ENCODE measurements at places on chromosomes 13 and 19. TPM values are rescaled to one million over a fixed set of nuclear protein-coding genes. Genes with fewer than 3 reads are reported as not detected.
A peak's percentile ranks its signal among the peaks of the same experiment; 100 is the strongest.

DNA sequence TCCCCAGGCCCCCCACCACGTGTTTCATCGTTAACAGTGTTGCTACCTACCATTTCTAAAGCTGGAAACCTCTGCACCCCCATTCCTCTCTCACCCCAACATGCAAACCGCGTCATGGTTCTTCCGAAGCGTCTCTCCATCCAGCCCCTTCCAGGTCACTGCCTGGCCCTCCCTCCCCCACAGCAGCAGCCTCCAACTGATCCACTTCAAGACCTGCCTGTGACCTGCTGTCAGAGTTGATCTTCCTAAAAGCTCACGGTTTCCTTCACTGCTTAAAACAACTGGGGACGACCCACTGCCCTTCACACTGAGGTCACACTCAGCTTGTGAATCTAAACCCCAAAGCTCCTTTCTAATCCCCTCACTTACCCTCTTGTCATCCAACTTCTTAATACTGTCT is 47.7 kb downstream of the STK24 start:
- peak overlapping the region; percentile 29 for H3K4me3 ChIP-seq
- peaks cover 82% of the 10 kb centered on the region for H3K4me1 ChIP-seq
- H3K27me3 ChIP-seq = no peaks in the 10 kb centered on the region
- H3K36me3 ChIP-seq = peaks cover 6% of the 10 kb centered on the region

GRCh38 chr19:40466219-40466984 is 399 bp upstream of the SPTBN4 start:
- H3K27ac ChIP-seq = peak overlapping the region; percentile 34
- peaks cover 34% of the 10 kb centered on the region for H3K4me1 ChIP-seq
- H3K27me3 ChIP-seq = peaks cover 23% of the 10 kb centered on the region
- peak; percentile 81 for DNase-seq
- H3K4me3 ChIP-seq = peak overlapping the region; percentile 79
- H3K36me3 ChIP-seq = no peaks in the 10 kb centered on the region

- H3K27me3 ChIP-seq = no peaks in the 10 kb centered on the region
- H3K27ac ChIP-seq = no peak overlapping the region
- H3K36me3 ChIP-seq = no peaks in the 10 kb centered on the region
- no peak for DNase-seq
- peaks cover under 1% of the 10 kb centered on the region for H3K4me1 ChIP-seq
These were observed 12.1 kb downstream of the KLHL26 start for GRCh38 chr19:18648973-18649315.

DNA sequence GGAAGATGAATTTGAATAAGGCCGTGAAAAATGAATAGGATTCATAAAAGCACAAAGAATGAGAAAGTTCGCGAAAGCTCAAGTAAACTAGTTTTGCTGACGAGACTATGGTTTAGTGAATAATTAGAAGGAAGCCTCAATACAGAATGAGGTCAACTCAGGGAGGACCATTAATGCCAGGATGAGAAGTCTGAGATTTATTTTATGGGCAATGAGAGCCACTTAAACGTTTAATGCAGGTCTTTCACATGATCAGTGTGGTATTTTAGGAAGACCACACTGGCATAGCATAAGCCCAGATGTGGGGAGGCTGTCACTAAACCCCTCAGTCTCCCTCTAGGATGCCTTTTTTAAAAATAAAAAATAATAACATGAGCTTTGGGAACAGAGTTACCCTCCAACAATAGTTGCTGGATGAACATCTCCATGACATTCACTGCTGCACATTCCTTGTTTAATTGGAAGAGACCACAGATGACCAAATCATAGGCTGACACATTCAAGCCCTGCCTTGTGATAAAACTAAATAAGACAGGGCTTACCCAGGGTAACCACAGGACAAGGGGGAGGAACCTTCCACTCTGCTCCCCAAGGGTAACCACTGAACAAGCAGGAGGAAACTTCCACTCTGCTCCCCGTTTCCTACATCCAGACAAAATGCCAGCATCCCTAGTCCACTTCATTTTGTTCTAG is 43.6 kb upstream of the LSM14A start:
- H3K27me3 ChIP-seq = peaks cover 4% of the 10 kb centered on the region
- no peak overlapping the region for H3K4me3 ChIP-seq
- H3K4me1 ChIP-seq = no peaks in the 10 kb centered on the region
- no peak for DNase-seq

DNA sequence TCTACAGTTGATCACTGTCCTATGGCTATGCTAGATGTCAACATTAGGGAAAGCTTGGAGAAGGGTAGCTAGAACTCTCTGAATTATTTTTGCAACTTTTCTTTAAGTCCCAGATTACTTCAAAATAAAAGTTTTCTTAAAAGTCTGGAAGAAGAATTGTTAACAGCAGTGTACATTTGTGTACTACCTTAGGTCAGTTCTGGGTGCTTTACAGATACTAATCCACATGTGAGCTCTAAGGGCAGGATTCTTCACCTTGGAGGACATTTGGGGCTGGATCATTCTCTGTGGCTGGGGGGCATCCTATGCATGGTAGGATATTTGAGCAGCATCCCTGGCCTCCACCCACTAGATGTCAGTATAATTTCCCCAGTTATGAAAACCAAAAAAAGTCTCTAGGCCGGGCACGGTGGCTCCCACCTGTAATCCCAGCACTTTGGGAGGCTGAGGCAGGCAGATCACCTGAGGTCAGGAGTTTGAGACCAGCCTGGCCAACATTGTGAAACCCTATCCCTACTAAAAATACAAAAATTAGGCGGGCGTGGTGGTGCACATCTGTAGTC is 2.8 kb downstream of the BRME1 start:
- peak; percentile 56 for DNase-seq
- H3K4me1 ChIP-seq = peaks cover 20% of the 10 kb centered on the region
- no peak overlapping the region for H3K27ac ChIP-seq
- H3K36me3 ChIP-seq = no peaks in the 10 kb centered on the region
- no peaks in the 10 kb centered on the region for H3K27me3 ChIP-seq

GRCh38 chr19:19866611-19867248 is 1.0 kb downstream of the ZNF253 start:
- peaks cover 45% of the 10 kb centered on the region for H3K36me3 ChIP-seq
- H3K27ac ChIP-seq = peak overlapping the region; percentile 100
- H3K4me3 ChIP-seq = peak overlapping the region; percentile 99
- peak; percentile 83 for DNase-seq
- H3K4me1 ChIP-seq = peaks cover 26% of the 10 kb centered on the region

Gene FXYD7
- total RNA-seq = 1.1 TPM

Gene C1QTNF9
- not detected for total RNA-seq

DNA sequence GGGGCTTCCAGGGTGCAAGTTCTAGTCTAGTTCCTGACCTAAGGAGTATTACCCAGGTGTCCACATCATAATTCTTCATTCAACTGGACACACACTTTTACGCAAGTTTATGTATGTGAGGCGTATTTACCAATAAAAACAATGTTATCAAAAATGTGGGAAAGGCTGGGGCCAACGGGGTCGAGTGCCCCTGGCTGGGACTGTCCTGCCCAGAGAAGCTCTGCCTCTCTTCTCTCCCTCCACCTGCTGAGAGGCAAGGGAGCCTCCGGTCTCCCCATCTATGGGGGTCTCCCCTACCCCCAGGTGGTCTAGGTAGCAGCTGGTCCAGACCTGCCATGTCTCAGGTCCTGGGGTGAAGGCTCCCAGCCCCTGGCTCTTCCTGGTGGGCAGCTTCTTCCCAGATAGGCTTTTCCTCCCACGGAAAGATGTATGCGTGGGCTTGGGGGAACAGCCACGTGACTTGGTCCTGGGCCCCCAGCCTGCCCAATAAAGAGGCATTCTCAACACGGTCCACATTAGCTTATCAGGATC is 132.4 kb downstream of the USP12 start:
- peaks cover 22% of the 10 kb centered on the region for H3K27me3 ChIP-seq
- H3K36me3 ChIP-seq = no peaks in the 10 kb centered on the region
- DNase-seq = no peak
- no peak overlapping the region for H3K4me3 ChIP-seq

- H3K4me1 ChIP-seq = peaks cover 4% of the 10 kb centered on the region
- H3K36me3 ChIP-seq = peaks cover 4% of the 10 kb centered on the region
- no peak overlapping the region for H3K4me3 ChIP-seq
- H3K27ac ChIP-seq = no peak overlapping the region
- H3K27me3 ChIP-seq = no peaks in the 10 kb centered on the region
These were observed 3.7 kb downstream of the ZSCAN22 start for GRCh38 chr19:58330458-58330857.

- no peak overlapping the region for H3K27ac ChIP-seq
- no peaks in the 10 kb centered on the region for H3K27me3 ChIP-seq
- H3K36me3 ChIP-seq = no peaks in the 10 kb centered on the region
- H3K4me3 ChIP-seq = no peak overlapping the region
These were observed 1671.5 kb upstream of the SLC10A2 start for GRCh38 chr13:104737713-104738112.

- H3K36me3 ChIP-seq = no peaks in the 10 kb centered on the region
- H3K27me3 ChIP-seq = peaks cover 16% of the 10 kb centered on the region
- H3K4me3 ChIP-seq = no peak overlapping the region
These were observed 11.8 kb upstream of the HMGB1 start for GRCh38 chr13:30477346-30478195.

Gene NCAN
- total RNA-seq = 0.05 TPM

- no peak for DNase-seq
- no peak overlapping the region for H3K4me3 ChIP-seq
- no peaks in the 10 kb centered on the region for H3K4me1 ChIP-seq
- no peak overlapping the region for H3K27ac ChIP-seq
- no peaks in the 10 kb centered on the region for H3K27me3 ChIP-seq
These were observed 574.1 kb downstream of the LMO7 start for GRCh38 chr13:76210262-76210661.

Gene EXOC3L2
- not detected for total RNA-seq

Gene ADGRE3
- not detected for total RNA-seq

Gene IL12RB1
- total RNA-seq = 76.2 TPM

DNA sequence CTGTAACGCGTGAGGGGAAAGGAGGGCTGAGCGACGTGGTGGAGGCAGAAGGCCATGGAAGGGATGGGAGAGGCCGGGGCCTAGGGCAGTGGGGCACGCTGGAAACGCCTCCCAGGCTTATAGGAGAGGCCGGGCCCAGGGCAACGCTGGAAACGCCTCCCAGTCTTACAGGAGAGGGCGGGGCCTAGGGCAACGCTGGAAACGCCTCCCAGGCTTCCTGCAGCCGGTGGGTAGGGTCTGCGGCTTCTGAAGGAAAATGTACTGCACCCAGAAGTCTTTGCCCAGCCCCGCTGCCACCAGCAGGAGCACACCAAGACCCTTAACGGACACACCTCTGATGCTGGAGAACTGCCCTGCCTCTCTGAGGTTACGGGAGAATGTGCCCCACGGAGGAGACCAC is 9.1 kb downstream of the CACTIN start:
- H3K4me3 ChIP-seq = no peak overlapping the region
- H3K27me3 ChIP-seq = no peaks in the 10 kb centered on the region
- DNase-seq = no peak
- H3K36me3 ChIP-seq = peaks cover 2% of the 10 kb centered on the region

DNA sequence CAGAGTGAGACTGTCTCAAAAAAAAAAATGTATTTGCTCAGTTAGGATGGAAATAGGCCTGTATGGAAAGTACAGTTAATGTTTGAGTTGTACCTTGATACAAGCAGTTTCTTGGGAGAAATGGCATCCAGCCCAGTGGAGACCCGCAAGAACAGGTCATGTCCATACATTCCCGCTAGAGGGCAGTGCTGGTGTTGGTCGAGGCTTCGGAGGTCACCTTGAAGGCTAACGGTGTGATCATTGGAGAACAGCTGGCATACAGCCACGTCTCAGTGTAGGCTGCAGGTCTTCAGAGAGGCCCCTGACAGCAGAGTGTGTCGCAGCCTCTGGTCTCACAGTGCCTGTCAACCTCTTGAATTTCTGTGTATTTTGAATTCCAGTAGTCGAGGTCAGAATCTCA is 7.5 kb downstream of the ZNF610 start:
- no peaks in the 10 kb centered on the region for H3K4me1 ChIP-seq
- peaks cover 11% of the 10 kb centered on the region for H3K36me3 ChIP-seq
- H3K27ac ChIP-seq = no peak overlapping the region
- peak; percentile 55 for DNase-seq
- no peak overlapping the region for H3K4me3 ChIP-seq

Gene APOC4
- total RNA-seq = not detected
